Aorta (tissue), 5 donors: ENCODE measurements at places on chromosomes 11 and 22. TPM values are rescaled to one million over a fixed set of nuclear protein-coding genes. Genes with fewer than 3 reads are reported as not detected.

Gene C11orf97
- polyA plus RNA-seq: not detected

Gene TTC38
- polyA plus RNA-seq: 28.2 TPM

Gene MMP27
- not detected for polyA plus RNA-seq

Gene APOA5
- polyA plus RNA-seq: not detected

Gene PAMR1
- polyA plus RNA-seq: 2.0 TPM

Gene ACR
- polyA plus RNA-seq: not detected
